ENCODE measurements at places on chromosomes 2 and 18.

DNA sequence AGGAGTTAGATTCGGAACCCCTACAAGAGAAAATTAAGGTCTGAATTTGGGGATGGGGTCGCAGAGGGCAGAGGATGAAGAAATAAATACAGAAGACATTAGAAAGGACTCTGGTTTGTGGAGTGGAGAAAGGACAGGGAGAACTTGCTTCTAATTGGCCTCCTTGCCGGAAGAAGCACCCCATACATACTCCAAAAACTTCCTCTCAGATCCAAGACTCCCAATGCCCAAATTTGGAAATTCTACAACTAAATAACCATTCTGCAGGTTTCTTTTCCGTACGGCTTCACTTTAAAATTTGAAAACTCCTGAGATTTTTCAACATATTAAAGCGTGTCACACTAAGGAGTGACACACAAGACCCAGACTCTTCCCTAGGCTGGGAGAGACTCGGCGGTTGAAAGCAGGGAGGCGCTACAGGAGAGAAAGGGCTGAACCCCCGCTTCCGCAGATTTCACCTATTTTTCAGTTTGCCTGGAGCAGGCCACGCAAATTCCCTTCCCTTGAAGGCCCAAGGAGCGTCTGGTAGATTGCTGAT, 478 bp downstream of the CLHC1 start:
- DNase-seq, result no peak

- DNase-seq, result no peak
Measured at GRCh38 chr2:85611217-85611704, 605 bp downstream of the C2orf68 start.

GRCh38 chr18:63879709-63880108, 7.8 kb upstream of the SERPINB2 start:
- no peak for DNase-seq

- no peak for DNase-seq
Measured at GRCh38 chr18:6781796-6782195, 52.3 kb downstream of the ARHGAP28 start.

- DNase-seq, result no peak
Measured at GRCh38 chr2:178403671-178404306, 47.2 kb downstream of the PRKRA start.

DNA sequence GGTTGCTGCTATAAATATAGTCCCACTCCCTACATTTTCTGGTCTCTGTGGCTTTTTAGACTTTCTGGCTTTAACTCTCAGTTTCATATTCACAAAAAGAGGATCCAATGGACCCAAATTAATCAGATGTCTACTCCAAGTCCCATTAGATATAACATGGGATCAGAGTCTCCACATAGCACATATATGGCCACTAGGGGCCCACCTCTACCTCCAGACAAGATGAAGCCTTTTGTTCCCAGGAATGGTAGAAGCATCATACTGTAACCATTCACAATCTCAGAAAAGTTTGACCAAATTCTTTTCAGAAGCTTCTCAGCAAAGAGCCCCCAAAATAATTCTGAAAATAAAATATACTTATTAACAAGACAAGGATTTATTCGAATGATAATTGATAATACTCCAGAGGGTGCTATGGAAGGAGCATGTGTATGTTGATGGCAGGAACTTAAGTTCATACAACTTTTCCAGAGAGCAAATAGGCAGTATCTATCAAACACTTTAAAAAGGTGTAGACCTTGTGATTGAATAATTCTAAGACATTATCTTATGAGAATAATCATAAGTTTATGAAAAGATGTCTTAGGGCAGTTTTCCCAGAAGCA, 382.3 kb upstream of the CRIM1 start:
- no peak for DNase-seq

DNA sequence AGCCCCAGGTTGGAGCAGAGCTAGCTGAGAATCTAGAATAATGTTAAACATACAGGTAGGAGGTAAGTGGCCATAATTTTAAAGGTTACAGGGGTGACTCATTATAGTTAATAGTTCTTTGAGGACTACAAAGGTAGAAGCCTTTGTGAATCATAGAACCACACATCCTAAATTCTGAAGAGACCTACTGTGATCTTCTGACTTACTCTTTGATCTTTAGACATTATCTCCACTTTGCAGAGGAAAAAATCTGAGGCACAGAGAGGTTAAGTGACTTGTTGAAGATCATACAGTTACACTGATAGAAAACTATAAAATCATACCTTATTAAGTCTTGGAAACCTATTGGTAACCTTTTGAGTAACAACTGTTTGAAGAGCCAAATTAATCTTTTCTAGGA, 1051.3 kb upstream of the NRXN1 start:
- no peak for DNase-seq

- no peak for DNase-seq
Measured at GRCh38 chr2:191362841-191363240, 117.6 kb downstream of the MYO1B start.

- DNase-seq, result no peak
Measured at GRCh38 chr2:149703281-149703680, 115.7 kb upstream of the MMADHC start.

DNA sequence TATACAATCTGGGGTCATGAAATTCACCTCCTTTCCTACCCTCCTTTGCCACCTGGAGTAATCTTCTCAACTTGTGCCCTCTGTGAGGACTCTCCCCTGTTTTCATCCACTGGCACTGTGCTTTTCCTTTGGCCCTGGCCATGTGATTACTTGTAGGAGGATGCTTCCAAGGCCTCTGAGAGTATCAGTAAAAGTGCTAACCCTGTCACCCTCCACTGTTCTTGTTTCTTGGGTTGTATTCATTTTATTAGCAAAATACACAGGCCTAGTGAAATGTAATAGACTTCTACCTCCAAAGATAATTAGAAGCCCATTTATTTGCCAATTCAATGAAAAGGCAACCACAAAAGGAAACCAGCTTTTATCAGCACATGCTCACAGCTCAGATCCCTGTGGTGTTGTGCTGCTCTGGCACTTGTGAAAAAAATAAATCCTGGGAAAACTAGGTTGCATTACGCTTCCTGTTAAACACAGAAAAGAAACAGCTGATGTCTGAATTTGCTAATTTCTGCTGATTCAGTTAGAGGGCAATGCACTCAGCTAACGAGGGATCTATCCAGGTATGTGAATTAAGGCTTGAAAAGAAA, 357.5 kb upstream of the ETAA1 start:
- DNase-seq, result no peak

GRCh38 chr2:130920415-130921163, 83.9 kb downstream of the ARHGEF4 start:
- DNase-seq, result no peak

DNA sequence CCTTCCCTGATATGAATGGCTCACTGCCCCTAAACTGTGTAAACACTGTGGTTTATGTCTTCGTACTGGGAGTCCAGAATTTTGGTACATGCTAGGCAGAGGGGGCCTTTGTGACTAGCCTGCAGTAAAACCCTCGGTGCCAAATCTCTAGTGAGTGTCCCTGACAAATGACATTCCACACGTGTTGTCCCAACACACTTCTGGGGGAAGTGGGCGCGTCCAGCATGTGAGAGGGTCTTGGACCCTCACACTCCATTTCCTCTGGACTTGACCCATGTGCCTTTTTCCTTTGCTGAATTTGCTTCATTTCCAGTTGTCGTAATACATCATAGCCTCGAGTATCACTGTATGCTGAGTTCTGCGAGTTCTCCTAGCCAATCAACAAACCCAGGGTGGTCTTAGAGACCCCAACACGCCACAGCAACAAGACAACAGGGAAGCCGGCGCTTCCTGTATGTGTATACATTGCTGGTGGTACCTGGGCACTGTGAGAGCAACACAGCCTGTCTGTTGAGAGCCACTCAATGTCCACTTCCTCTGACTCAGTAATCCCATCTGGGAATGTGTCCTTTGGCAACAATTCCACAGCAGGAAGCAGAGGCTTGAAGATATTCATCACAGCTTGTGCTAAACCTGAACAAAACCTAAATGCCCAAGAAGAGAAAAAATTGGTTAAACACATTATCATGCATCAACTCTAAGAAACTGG, 26.9 kb upstream of the SLC66A3 start:
- DNase-seq, result no peak

- DNase-seq, result no peak
Measured at GRCh38 chr2:148042219-148042618, 21.3 kb downstream of the MBD5 start.

DNA sequence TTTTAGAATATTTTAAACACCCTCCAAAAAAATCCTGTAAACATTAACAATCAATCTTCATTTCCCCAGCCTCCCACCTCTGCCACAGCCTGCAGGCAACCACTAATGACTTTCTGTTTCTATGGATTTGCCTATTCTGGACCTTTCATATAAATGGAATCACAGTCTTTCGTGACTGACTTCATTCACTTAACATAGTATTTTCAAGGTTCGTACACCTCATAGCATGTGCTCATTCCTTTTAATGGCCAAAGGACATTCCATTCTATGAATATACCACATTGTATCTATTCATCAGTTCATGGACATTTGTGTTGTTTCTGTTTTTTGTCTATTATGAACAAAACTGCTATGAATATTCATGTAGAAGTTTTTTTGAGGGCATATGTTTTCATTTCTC, 48.5 kb downstream of the NAT8 start:
- DNase-seq, result no peak

DNA sequence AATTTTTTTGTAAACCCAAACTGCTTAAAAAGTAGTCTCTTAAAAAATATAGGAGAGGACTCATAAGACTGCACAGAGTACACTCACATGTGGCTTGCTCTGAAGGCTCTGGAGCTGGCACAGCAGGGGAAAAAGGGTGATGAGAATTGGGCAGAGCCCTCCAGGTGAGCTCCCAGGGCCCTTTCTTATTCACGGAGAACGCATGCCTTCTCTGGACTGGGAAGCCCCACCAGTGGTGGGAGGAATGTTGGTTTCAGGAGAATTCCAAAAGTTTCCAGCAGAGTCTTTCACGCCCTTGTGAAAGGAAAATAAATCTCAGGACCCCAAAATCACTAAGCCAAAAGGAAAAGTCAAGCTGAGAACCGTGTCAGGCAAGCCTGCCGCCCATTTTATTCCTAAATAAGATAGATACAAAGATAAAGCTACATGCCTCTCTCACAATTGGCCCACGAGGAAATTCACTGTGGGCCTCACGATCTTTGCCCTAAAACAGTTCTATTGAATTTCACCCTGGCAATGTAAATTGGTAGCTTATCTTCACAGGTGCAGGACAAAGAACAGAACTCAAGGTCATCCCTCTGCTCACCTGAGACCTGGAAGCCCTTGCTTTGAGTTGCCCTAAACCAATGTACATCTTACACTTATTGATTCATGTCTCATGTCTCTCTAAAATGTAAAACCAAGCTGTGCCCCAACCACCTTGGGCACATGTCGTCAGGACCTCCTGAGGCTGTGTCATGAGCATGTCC, 15.5 kb upstream of the MC5R start:
- no peak for DNase-seq

DNA sequence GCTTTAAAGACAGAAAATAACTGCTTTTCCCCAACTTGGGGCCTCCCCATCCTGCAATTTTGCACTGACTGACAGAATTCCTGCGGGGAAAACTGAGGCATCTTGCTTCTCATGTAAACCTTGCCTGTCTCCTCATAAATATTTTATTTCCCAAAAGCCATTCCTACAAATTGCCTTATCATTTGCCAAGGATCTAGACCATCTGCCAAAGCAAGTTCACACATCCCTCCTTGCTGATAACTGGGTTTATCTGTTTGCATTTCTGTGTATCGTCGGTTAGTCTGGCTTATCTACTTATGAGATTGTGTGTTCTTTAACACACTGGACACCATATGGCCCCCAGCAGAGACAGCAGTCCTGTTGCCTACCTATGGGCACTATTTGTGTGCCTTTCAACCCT, 3.0 kb upstream of the CNGA3 start:
- no peak for DNase-seq

- no peak for DNase-seq
Measured at GRCh38 chr18:48306838-48307237, 102.3 kb downstream of the ZBTB7C start.

DNA sequence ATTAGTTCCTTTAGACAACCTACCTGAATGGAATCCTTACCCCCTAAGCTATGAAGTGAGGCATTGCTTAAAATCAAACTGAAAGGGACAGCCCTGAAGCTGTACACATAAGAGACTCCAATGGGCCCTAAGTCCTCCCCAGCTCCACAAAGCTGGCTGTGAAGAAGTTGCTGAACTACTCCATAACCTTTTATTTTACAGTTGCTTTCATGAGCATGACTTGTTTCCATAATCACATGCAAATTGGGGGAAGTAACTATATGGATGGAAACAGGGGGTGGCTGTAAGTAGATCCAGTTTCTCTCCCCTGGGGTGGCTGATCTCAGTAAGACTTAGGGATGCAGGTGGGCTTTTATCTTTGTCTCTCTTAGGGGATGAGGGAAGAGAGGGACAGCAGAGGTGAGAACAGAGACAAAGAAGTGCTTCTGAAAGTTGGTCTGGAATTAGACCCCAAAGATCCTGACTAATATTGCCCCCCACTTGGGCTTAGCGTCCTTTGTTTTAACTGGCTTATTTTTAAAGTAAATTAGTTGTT, 5.5 kb downstream of the FZD5 start:
- DNase-seq, result no peak

- no peak for DNase-seq
Measured at GRCh38 chr2:127032621-127033020, 74.3 kb downstream of the BIN1 start.

- no peak for DNase-seq
Measured at GRCh38 chr2:122736279-122736678, 980.8 kb downstream of the TSN start.

- no peak for DNase-seq
Measured at GRCh38 chr2:78034706-78035105, 512.5 kb upstream of the LRRTM4 start.

DNA sequence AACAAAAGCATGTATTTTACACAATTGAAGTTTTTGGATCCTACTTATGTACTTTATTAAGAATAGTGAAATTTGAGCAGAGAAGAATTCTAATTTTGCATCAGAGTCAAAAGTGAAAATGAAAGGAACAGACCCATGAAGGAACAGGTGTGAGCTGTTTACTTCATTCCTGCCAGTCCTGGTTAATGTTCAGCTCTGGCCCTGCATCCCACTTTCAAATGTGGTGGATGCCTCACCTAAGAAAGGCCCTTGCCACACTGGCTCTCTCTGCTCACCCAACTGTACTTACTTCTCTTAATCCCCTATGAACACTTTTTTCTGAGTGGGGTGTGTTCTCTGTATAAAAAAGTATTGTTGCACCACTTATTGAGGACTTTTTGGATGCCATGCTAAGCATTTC, 22.2 kb downstream of the FAM110C start:
- no peak for DNase-seq

GRCh38 chr2:118048401-118048800, 34.5 kb upstream of the CCDC93 start:
- DNase-seq, result no peak

DNA sequence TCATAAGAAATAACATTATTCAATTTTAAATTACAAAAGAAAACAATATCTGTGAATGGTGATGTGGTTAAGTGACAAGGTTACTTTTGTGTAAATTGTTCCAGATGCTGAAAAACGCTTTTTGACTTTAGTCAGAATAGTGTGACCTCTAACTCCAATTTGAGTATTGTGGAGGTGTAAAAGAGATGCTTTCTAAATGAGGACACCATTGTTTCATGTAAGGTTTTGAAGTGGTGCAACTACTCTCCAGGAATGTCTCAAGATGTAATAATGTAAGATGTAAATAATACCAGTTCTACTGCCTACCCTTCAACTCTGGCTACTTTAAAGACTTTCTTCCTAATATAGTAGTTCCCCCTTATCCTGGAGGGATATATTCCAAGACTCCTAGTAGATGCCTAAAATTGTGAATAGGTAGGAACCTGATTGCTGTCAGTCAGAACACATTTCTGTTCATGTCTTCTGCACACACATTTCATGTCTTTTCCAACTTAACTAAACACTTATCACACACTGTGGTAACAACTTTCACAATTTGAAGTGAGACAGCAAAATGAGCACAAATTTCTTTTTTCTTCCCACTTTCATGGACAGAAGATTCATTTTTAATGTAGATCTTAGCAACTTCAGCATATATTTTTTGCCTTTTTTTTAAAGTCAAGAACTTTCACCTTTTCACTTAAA, 39.1 kb upstream of the PPP1R1C start:
- no peak for DNase-seq
